ENCODE measurements at places on chromosomes 6 and 20.

GRCh38 chr6:45920819-45921511 lies 94.7 kb downstream of the CLIC5 start:
- no peak for DNase-seq

GRCh38 chr20:21559305-21559704 lies 45.4 kb upstream of the NKX2-2 start:
- peak; percentile 34 for DNase-seq

GRCh38 chr20:21681922-21682318 lies 23.5 kb upstream of the PAX1 start:
- DNase-seq, result no peak

DNA sequence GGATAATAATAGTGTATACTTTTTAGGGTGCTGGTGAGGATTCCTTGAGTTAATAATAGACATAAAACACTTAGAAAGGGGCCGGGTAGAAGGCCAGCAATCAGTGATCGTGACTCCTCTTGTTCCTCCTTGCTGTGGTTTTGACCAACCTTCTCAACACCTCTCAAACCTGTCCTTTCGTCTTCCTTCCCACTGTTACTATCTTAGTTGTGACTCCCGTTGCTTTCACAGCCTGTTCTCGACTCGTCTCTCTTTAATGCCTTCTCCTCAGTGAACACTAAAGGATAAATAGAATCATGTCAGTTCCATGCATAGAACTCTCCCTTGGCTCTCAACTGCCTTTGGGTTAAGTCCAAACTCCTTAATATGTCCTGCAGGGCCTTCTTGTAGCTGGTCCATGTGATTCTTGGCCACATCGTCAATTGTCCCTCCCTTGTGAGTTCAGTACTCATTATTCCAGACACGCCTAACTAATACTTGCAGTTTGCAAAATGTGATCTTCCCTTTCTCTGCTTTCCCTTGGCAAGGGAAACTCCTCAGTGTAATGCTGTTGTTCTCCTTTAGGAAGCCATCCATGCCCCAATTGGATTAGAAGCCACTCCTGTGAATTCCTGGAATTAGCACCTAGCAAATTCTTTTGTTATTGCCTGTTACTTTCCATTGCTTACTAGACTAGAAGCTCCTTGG lies 164.9 kb downstream of the UTRN start:
- DNase-seq, result no peak

DNA sequence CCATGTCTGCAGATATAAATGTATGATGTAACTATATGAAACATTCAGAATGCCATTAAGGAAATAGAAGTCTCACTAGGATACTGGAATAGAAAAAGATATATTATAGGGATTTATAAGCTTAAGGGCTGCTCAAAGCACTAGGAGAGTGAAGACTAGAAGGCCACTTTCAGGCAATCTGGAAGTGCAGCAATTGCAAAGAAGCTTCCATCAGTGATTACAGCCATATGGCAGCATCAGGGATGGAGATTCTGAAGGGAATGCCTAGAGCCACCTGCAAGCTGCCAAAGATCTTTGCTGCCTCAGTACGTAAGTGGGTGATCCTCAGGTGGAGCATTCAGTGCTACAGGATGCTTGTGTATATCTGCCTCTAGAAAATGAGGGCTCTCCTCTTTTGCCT lies 796.2 kb upstream of the EPHA7 start:
- DNase-seq, result no peak

GRCh38 chr20:12998046-12998445 lies 10.7 kb upstream of the SPTLC3 start:
- no peak for DNase-seq

GRCh38 chr20:407953-408842 lies at the start of gene RBCK1:
RBCK1 (plus strand) TSS chr20:408299; CDS start chr20:408758, 459 bp downstream.
- DNase-seq, result peak; percentile 90

- no peak for DNase-seq
Measured at GRCh38 chr6:122753688-122754056, 25.8 kb upstream of the FABP7 start.

DNA sequence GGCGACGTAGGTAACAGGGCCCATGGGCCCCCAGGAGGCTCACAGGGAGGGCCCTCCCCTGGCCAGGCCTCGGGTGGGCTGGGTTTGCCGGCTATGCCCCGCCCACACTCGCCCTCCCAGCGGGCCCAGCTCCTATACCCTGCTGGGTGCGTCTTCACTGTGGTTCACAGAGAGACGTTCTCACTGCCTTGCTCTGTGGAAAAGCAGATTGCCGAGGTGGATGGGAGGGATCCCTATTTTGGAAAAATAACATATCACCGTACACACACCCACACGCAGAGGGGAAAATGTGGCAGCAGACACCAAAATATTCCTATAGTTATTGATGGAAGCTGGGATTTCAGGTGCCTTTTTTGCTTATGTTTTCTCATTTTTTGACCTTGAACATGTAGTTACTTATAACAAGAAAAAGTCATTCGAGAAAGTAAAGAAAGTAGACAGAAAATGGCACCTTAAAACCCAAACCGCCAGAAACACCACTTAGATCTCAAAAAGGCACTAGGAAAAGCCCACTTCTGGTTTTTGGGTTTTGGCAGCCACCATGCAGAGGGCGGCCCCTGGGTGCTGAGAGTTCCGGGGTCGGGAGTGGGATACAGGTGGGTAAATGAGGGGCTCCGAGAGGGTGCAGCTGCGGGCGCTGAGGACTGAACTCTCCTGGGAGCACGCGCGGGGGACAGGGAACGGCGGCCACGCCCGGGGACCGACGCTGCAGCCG lies 49.4 kb downstream of the TMEM242 start:
- DNase-seq, result peak; percentile 71

- no peak for DNase-seq
Measured at GRCh38 chr20:56163806-56164205, 84.7 kb upstream of the MC3R start.

DNA sequence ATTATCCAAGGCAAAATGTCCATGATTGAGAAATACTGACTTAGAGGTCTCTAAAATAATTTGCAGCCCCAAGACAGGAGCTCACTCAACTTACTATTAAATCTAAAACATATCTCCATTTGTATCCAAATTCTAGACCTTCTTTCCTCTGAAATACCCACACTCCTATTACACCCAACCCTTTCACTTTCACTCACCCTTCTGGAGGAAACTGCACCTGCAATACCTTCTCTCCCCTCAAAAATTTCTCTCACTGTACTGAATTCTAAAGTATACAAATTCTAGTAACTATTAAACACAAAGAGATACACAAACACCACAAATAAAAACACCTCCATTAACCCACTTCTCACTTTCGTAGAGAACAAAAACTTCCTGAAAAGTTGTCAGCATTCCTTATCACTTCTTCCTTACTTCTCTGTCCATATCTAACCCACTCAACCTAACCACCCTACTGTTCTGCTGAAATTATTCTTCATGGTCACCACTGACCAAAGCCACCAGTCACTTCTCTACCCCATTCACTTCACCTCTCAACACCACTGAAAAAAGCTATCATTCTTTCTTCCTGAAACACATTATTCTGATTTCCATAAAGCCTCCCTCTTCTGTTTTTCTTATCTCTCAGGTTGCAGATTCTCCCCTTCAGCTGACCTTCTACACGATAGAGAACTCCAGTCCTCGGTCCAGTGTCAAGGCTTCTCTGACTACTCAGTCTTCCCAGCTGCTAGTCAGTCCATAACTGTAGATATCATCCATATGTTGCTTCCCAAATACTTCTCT lies 12.0 kb downstream of the LMBRD1 start:
- no peak for DNase-seq

GRCh38 chr6:52788478-52788877 lies 15.1 kb downstream of the GSTA1 start:
- no peak for DNase-seq

GRCh38 chr6:75893776-75894152 lies 144.7 kb downstream of the MYO6 start:
- DNase-seq, result no peak

DNA sequence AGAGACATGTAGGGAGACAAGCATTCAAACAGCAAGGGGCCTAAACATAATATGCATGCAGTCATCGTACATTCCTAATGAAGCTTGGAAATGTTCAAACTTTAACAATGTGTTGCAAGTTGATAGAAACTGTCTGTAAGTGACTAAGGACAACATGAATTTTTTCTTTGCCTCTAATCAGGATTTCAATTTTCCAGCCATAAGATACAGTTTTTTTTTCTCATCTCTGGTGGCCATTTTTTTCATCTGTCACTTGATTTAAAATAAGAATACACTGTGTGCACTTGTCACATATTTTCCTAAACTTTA lies 22.2 kb upstream of the MTRF1L start:
- no peak for DNase-seq

- no peak for DNase-seq
Measured at GRCh38 chr20:32969356-32970114, 34.7 kb downstream of the SUN5 start.

GRCh38 chr6:100998111-100998510 lies 117.0 kb upstream of the ASCC3 start:
- DNase-seq, result no peak

DNA sequence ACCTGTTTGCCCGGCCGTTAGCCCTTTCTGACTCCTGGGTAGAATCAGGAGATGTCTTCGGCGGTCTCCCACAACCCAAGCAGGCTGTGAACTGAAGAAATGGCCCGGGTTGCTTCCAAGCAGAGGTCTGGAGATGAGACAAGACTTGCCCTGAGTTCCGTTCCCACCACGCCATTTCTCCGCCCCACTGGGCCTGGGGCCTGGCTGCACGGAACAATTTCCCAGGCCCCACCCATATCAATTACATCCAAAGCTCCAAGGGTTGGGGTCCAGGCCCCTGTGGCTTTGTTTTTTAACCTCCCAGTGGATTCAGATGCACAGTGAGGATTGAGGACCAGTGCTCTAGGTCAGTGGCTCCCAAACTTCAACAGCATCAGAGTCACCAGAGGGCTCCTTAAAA lies 214.5 kb upstream of the ARID1B start:
- no peak for DNase-seq

DNA sequence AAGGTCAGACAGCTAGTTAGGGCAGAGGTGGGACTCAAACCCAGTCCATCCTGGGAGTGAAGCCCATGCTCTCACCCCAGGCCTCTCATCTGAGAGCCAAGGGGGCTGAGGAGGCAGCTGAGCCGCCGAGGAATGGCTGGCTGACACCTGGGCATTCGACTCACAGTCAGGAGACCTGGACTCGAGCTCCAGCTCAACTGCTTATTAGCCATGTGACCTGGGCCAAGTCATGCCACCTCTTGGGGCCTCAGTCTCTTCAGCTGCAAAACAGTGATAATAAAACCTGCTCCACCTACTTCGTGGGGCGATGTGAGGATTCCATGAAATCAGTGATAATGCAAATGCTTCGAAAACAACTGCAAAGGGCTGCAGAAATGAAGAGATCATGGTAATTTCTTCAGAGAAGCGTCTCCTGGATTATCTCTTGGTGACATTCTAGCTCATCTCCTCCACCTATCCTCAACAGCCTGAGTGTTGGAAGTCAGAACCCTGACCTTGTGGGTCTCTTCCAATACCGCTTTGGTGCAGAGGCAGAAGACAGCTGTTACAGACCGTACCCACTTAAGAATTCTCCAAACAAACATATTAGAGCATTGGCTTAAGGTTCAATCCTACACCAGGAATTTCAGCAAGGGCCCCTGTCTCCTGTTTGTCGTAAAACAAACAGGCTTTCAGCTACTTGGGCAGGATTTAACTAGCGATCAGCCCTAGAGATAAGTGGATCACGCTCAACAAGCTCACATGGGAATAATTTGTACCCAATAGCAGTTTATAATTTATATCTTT lies 60.0 kb upstream of the PIM1 start:
- no peak for DNase-seq

All from activated naive CD4-positive, alpha-beta T cell treated with Interleukin-2 at 50 U/mL for 16 hours (primary cell).